Astrocyte (in vitro differentiated cells and primary cell): ENCODE measurements at places on chromosomes 16 and 17. TPM values are rescaled to one million over a fixed set of nuclear protein-coding genes. Genes with fewer than 3 reads are reported as not detected.
A peak's percentile ranks its signal among the peaks of the same experiment; 100 is the strongest.

OR3A3 gene
- not detected in 2 replicates for total RNA-seq

- H3K27ac ChIP-seq, result no peak overlapping the region
- no peak overlapping the region for H3K4me3 ChIP-seq
- peak; percentile 39 for DNase-seq
- H3K27me3 ChIP-seq, result no peaks in the 10 kb centered on the region
- peaks cover 7% of the 10 kb centered on the region for H3K4me1 ChIP-seq
Measured at GRCh38 chr17:38980490-38981217, 13.5 kb upstream of the FBXO47 start.

DNA sequence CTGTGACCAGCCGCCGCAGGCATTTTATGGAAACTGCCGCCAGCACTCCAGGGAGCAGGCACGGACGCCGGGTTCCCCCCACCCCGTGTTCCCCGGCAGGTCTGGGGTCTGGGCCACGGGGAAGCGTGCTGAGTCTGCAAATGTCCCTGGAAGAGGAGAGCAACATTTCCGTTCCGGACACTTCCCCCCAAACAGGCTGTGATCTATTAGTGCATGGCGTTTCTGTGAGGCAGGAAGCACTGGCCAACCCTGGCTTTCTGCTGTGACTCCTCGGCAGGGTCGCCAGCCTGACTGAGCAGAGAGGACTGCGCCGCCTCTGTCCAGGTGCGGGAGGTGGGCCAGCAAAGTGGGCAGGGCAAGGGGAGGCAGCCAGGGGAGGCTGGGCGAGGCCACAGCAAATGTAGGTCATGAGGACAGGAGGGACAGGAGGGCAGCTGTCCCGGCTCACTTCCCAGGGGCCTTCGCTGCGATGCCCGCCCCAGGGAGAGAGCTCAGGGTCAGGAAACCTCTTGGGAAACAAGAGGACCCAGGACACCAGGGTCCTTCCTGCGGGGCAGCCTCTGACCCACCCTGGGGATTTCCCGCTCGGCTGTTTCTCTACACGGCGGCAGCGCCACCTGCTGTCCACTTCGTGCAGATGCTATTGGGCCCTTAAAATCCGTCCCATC is 9.5 kb downstream of the FOXF1 start:
- H3K27me3 ChIP-seq, result peaks cover 39% of the 10 kb centered on the region
- no peak overlapping the region for H3K4me3 ChIP-seq
- no peak overlapping the region for H3K27ac ChIP-seq
- no peaks in the 10 kb centered on the region for H3K36me3 ChIP-seq

- peak; percentile 20 for DNase-seq
- no peaks in the 10 kb centered on the region for H3K27me3 ChIP-seq
- H3K4me3 ChIP-seq, result no peak overlapping the region
- H3K4me1 ChIP-seq, result no peaks in the 10 kb centered on the region
- no peak overlapping the region for H3K27ac ChIP-seq
Measured at GRCh38 chr17:3647769-3648555, 11.4 kb downstream of the CTNS start.

CCL13 gene
- not detected in 2 replicates for total RNA-seq

RSKR gene
- total RNA-seq, result 10.4 and 13.5 TPM in 2 replicates

DNA sequence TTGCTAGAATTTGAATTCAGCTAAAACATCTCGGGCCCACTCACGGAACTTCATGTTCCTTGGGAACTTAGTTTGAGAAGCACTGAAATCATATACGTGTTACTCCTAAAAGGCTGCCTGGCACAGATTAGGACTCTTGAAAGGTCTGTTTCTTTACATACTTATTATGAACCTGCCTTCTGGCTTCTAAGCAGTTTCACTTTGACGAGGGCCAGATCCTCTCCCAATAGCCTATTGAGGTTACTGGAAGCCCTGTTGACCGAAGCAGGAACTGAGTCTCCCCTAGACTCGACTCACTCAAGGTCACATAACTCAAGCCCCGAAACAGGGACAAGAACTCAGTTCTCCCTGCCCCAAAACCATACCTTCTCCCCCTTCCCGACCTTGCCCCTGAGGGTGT is 121.9 kb upstream of the PLCG2 start:
- no peak overlapping the region for H3K27ac ChIP-seq
- peaks cover 6% of the 10 kb centered on the region for H3K36me3 ChIP-seq
- DNase-seq, result no peak
- H3K27me3 ChIP-seq, result no peaks in the 10 kb centered on the region
- H3K4me3 ChIP-seq, result no peak overlapping the region

HS3ST3B1 gene
- total RNA-seq, result 8.7 and 8.9 TPM in 2 replicates

TAOK2 gene
- total RNA-seq, result 55.2 and 55.9 TPM in 2 replicates

DNA sequence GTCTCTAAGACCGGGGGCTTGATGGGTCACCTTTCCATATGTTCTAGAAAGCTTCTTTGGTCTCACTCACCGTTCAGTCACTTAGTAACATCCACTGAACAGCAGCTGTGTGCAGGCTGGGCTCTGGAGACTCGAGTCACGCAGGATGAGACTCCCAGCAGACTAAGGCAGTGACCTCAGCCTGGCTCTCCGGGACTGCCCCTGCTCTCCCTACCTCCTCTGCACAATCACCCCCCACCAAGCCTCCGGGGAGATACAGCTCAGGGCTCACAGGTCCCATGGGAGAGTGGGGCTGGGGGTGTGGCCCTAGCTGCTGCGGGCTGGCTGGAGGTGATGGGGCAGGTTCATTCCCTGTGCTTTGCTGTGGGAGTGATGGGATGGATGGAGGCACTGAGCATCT is 14.1 kb downstream of the FLYWCH2 start:
- H3K4me1 ChIP-seq, result peaks cover 13% of the 10 kb centered on the region
- H3K27ac ChIP-seq, result no peak overlapping the region
- no peaks in the 10 kb centered on the region for H3K27me3 ChIP-seq
- H3K4me3 ChIP-seq, result no peak overlapping the region
- no peaks in the 10 kb centered on the region for H3K36me3 ChIP-seq
- no peak for DNase-seq

- H3K27ac ChIP-seq, result no peak overlapping the region
- no peak overlapping the region for H3K4me3 ChIP-seq
- no peak for DNase-seq
- H3K27me3 ChIP-seq, result peaks cover 50% of the 10 kb centered on the region
- no peaks in the 10 kb centered on the region for H3K36me3 ChIP-seq
Measured at GRCh38 chr16:3171181-3171854, 16.7 kb upstream of the OR1F1 start.

DNA sequence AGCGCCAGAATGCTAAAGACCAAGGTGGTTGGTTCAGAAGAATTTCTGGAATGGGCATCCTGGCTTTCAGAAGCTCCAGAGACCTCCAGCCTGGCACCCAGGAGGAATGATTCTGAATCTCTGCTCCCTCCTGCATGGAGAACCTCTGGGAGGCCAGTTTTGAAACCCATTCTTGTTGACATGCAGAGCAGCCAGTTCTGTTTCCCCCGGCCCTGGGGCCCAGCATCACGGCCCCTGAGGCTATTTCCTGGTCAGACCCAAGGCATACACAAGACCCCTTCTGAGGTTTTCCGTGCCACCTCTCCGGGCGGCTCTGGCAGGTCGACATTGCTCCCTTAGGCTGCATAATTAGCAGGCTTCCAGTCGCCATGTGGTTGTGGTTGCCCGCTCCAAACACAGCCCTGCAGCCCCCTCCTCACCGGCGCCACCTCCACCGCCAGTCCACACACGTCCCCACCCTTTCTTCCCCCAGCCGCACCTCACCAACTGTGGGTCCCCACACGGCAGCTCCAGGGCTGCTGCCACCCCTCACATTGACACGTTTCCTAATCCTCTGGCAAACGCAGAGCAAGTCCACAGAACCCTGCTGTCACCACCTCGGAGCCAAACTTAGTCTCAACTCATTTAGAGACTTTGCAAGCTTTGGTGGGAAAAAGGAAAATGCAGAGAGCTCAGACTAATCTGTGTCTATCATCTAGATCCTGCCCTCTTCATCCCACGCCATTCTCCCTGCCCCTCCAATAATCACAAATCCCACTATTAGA is 367.1 kb downstream of the SOX9 start:
- no peak overlapping the region for H3K27ac ChIP-seq
- no peaks in the 10 kb centered on the region for H3K27me3 ChIP-seq
- H3K36me3 ChIP-seq, result no peaks in the 10 kb centered on the region
- H3K4me1 ChIP-seq, result no peaks in the 10 kb centered on the region
- DNase-seq, result no peak

GRCh38 chr17:66951605-66951953 is 12.9 kb upstream of the CACNG4 start:
- peaks cover 24% of the 10 kb centered on the region for H3K4me1 ChIP-seq
- H3K36me3 ChIP-seq, result no peaks in the 10 kb centered on the region

GRCh38 chr17:28864991-28865849 is 10.4 kb downstream of the ERAL1 start:
- no peak overlapping the region for H3K27ac ChIP-seq
- no peak overlapping the region for H3K4me3 ChIP-seq
- H3K36me3 ChIP-seq, result peaks cover 4% of the 10 kb centered on the region
- no peaks in the 10 kb centered on the region for H3K27me3 ChIP-seq
- no peak for DNase-seq
- no peaks in the 10 kb centered on the region for H3K4me1 ChIP-seq

DNA sequence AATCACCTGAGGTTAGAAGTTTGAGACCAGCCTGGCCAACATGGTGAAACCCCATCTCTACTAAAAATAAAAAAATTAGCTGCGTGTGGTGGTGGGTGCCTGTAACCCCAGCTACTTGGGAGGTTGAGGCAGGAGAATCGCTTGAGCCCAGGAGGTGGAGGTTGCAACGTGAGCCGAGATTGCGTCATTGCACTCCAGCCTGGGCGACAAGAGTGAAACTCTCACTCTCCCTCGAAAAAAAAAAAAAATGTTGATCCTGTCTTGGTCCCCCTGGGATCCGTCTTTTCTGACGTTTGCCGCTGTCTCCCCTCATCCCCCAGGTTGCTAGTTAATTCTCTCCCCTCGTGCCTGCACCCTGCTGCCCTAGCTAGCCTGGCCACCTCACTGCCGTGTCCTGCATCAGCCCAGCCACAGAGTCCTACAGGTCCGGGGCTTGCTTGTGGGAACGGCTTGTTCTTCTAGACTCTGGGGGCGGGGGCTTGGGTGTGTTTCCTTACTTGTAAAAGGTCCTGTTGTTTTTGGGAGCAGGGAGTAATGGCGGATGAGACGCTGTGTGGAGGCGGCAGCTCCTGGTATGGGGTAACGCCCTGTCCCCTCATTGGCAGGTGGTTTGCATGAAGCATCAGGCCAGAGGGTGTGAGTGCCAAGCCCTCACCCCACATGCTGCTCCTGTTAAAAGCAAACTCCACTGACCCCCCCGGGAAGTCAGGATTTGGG is 44.6 kb downstream of the PGS1 start:
- H3K27me3 ChIP-seq, result no peaks in the 10 kb centered on the region
- no peak for DNase-seq
- H3K4me3 ChIP-seq, result no peak overlapping the region
- H3K4me1 ChIP-seq, result no peaks in the 10 kb centered on the region
- no peak overlapping the region for H3K27ac ChIP-seq

- no peak overlapping the region for H3K4me3 ChIP-seq
- no peak for DNase-seq
- no peaks in the 10 kb centered on the region for H3K4me1 ChIP-seq
- no peak overlapping the region for H3K27ac ChIP-seq
- H3K27me3 ChIP-seq, result no peaks in the 10 kb centered on the region
- no peaks in the 10 kb centered on the region for H3K36me3 ChIP-seq
Measured at GRCh38 chr17:8976638-8977037, 11.1 kb upstream of the PIK3R5 start.

DNA sequence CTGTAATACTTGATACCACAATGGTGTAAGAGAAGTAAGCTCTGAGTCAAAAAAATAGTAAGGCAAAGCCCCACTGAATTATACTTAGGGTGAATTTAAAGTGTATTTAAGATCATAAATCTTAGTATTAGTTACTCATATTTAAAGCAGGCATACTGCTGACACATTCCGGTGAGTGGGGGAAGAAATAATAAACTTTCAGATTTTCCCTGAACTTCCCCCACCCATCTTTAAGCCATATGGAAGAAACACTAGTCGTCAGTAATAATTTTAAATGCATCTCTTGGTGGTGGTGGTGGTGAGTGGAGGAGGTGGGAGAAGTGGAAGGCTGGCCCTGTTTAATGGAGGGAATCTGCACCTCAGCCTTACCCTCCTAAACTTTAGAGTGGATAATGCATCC is 20.5 kb downstream of the MPHOSPH6 start:
- DNase-seq, result peak; percentile 5
- H3K4me1 ChIP-seq, result no peaks in the 10 kb centered on the region
- H3K4me3 ChIP-seq, result no peak overlapping the region
- H3K27me3 ChIP-seq, result no peaks in the 10 kb centered on the region

KRTAP2-3 gene
- 3.8 and 7.1 TPM in 2 replicates for total RNA-seq

DNA sequence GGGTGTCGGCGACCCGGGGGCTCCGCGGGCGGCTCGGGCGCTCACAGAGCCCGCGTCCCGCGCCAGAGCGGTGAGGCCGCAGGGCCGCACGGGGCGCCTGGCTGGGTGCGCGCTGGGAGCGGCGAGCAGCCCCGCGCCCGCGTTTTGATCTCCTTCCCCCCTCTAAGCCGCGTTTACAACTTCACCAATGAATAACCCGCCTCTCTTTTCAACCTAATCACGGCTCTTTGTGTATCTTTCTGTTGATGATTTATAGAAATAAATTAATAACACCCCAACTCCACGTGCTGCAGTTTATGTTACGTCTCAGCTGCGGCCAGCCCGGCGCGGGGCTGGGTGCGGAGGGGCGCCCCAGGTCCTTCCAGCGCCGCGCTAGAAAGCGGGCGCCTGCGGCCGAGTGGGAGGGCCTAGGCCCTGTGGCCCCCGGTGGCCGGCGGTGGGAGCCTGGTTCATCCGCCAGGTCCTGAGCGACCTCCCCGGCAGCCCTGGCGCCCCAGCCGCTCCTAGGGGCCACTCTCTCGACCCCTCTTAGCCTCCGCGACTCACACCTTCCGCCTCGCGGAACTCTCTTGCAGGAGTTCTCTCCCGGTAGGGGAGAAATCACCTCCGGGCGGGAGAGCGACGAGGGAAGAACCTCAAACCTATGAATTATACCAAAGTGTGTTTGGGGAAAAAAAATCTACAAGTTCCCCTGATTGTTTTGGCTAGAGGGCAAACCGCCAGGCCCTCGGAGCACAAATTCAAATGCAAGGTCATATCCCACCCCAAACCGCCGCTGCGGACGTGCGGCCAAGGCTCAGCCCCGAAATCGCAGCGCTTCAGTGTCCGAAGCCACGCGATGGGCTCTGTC is 1.9 kb downstream of the HNF1B start:
- H3K4me3 ChIP-seq, result peak overlapping the region; percentile 37
- peaks cover 21% of the 10 kb centered on the region for H3K4me1 ChIP-seq
- H3K27me3 ChIP-seq, result peaks cover 81% of the 10 kb centered on the region
- no peaks in the 10 kb centered on the region for H3K36me3 ChIP-seq

TBC1D26 gene
- total RNA-seq, result 0.14 and 0.77 TPM in 2 replicates

DNA sequence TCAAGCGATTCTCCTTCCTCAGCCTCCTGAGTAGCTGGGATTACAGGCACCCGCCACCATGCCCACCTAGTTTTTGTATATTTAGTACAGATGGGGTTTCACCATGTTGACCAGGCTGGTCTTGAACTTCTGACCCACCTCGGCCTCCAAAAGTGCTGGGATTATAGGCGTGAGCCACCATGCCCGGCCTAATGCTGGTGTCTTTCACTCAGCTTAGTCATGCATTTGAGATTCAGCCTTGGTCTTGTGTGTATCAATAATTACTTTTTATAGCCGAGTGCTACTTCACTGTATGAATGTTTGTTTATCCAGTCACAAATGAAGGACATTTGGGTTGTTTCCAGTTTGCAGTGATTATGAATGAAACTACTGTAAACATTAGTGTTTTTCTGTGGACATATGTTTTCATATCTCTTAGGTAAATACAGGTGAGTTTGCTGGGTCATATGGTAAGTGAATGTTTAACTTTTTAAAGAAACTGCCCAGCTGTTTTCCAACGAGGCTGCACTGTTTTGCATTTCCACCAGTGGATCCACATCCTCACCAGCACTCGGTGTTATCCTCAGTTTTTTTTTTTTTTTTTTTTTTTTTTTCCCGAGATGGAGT is 11.0 kb upstream of the PLCG2 start:
- no peaks in the 10 kb centered on the region for H3K4me1 ChIP-seq
- no peaks in the 10 kb centered on the region for H3K36me3 ChIP-seq
- no peak for DNase-seq
